ENCODE measurements at places on chromosomes 7 and 10. TPM values are rescaled to one million over a fixed set of nuclear protein-coding genes. Genes with fewer than 3 reads are reported as not detected.

PDE1C gene
- total RNA-seq = 0.92 TPM

TPST1 gene
- total RNA-seq = 26.8 TPM

AEBP1 gene
- total RNA-seq = 13.3 TPM

MORN4 gene
- total RNA-seq = 0.42 TPM

GPR26 gene
- not detected for total RNA-seq

Data from liver (tissue), 10 donors.